NCI-H1694 (cell line): ENCODE measurements at places on chromosomes 7 and 10.

GRCh38 chr10:103769176-103769575 lies 86.2 kb downstream of the SH3PXD2A start:
- no peak for DNase-seq

- no peak for DNase-seq
Measured at GRCh38 chr7:150324373-150324961, 1.1 kb upstream of the ACTR3C start.

GRCh38 chr10:94293354-94293753 lies 69.4 kb downstream of the NOC3L start:
- no peak for DNase-seq

DNA sequence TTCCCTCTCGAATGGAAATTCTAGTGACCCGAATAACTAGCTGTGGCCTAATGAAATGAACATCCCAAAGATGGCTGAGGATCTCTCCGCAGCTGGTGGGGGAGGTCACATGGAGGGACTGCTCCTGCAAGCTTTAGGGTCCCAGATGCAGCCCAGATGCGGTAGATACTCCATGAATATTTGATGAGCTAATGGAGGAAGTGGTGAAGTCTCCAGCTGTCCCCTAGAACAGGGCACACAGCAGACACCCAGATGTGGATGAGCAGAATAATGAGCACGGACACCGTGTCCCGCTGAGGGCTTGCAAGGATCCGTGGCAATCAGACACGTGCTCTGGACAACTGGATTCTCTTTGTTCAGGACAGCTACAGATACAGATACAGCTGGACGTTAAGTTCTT lies 59.2 kb downstream of the DENND2A start:
- no peak for DNase-seq

GRCh38 chr7:2939193-2939885 lies 95.2 kb upstream of the GNA12 start:
- DNase-seq: no peak

DNA sequence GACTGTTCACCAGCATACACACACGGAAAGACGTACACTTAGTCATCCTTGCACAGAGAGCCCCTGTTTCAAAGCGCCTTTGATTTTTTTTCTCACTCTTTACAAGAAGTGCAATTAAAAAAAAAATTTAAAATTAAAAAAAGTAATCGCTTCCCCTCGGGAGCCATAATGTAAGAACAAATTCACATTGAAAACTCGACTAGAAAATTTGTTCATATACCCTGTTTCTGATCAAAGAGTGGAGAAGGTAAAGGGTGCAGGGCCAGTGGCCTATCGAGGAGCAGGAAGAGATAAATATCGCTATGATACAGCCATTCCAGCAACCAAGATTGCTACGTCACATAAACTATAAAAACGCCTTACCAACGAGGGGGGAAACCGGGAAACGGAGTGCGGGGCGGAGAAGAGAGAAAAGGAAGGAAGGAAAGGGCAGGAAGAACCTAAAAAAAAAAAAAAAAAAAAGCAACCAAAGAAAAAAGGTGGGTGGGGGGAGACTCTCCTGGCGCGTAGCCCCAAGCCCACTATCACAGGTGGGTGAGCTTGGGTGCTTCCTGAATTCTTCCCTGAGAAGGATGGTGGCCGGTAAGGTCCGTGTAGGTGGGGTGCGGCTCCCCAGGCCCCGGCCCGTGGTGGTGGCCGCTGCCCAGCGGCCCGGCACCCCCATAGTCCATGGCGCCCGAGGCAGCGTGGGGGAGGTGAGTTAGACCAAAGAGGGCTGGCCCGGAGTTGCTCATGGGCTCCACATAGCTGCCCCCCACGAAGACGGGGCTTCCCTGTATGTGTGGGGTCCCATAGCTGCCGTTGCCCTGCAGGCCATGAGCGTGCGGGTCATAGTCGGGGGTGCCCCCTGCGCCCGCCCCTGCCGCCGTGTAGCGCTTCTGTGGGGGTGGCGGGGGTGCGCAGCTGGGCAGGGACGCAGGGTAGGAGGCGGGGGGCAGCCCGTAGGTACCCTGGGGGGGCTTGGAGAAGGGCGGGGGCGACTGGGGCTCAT lies 5.2 kb upstream of the HOXA2 start:
- DNase-seq: no peak

DNA sequence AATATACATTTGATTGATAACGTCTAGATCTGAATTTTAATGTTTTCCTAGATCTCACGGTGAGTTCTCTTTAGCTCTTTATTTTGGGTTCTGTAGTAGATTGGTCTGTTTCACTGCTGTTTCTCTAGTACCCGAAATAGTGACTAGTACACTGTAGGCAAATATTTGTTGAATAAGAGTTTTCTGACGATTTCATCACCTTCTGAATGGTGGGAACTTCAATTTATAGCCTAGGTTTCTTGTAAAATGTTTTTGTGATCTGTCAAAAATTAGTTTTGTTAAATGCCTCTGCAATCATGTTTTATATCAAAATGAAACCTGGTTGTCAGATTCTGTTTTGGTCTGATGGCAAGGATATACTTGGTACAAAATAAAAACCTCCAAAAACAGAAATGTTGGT lies 10.2 kb downstream of the PDCD4 start:
- no peak for DNase-seq

- no peak for DNase-seq
Measured at GRCh38 chr10:6068422-6068821, 6.3 kb upstream of the IL2RA start.

GRCh38 chr7:156402255-156402654 lies 238.3 kb upstream of the RNF32 start:
- no peak for DNase-seq
